ENCODE measurements at places on chromosomes 7 and 10. TPM values are rescaled to one million over a fixed set of nuclear protein-coding genes. Genes with fewer than 3 reads are reported as not detected.

Gene KLF14
- 0.35 TPM for total RNA-seq

Gene PNLIP
- total RNA-seq = not detected

Gene ZNF365
- 1.1 TPM for total RNA-seq

Gene GPR15LG
- total RNA-seq = not detected

Gene OGDHL
- 6.4 TPM for total RNA-seq

Gene VSTM4
- 17.6 TPM for total RNA-seq

Gene ARPC1A
- total RNA-seq = 108 TPM

Gene GIMAP4
- 22.3 TPM for total RNA-seq

Gene CALD1
- 157 TPM for total RNA-seq

Gene NODAL
- total RNA-seq = not detected

Gene MKX
- total RNA-seq = 0.63 TPM

Gene LRMDA
- total RNA-seq = 19.1 TPM

Gene OR13A1
- not detected for total RNA-seq

Gene STN1
- 35.3 TPM for total RNA-seq

Gene STK31
- 0.33 TPM for total RNA-seq

Gene EPHB6
- total RNA-seq = 19.4 TPM

Gene RBM48
- total RNA-seq = 7.3 TPM

Gene PRSS2
- total RNA-seq = 0.51 TPM

Gene MYH16
- not detected for total RNA-seq

Gene CAMK1D
- total RNA-seq = 27.2 TPM

Gene MUC12
- total RNA-seq = not detected

Gene BCCIP
- total RNA-seq = 34.1 TPM

Gene NYAP1
- total RNA-seq = 1.5 TPM

All from right atrium auricular region (tissue), 2 donors.